ENCODE measurements at places on chromosomes 4 and X.

- peak; percentile 38 for DNase-seq
Observed at GRCh38 chr4:153651587-153651986, 32.5 kb upstream of the TLR2 start.

DNA sequence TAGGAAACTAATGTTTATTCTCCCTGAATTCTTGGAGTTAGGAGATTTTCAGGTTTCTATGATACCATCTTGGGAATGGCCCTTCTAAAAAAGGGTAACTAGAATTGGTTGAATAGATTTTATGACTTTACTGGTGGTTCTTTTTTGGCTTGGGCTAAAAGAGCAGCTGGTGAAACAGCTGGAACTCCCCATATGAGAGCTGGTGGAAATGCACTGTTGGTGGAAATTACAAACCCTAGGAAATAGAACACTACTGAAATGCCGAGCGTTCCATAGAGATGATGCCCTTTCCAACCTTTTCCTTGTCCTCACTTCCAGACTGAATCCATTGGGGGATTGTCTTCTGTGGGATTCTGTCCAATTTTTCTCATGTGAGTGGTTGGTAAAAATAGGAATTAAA lies 139.5 kb downstream of the STIM2 start:
- no peak for DNase-seq

- no peak for DNase-seq
Observed at GRCh38 chr4:104815665-104816064, 321.0 kb upstream of the CXXC4 start.

- no peak for DNase-seq
Observed at GRCh38 chr4:98674404-98675173, 16.2 kb upstream of the TSPAN5 start.

DNA sequence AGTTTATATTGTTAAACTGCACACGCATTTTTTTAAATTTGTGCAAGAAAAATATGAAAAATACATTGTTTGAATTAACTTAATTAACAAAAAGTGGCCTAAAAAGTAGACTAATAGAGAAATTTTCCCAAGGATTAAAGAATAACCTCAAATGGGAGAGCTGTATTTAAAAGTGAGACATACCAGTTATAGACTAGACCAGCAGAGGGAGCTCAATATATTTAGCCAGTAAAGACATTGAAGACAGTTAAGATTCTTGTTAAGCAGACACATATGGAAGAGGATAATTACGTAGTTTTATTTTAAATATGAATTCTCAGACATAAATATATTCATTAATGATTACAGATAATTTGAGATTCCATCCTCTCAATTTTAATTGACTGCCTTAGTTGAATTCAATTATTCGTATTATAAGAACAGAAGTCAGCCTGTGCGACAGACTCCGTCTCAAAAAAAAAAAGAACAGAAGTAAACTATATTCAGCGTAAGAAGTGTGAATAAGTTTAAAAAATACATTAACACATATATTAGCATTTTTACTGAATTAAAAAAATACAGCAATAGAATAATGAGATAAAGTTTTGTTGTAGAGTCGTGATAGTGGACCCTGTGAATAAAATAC lies 64.8 kb downstream of the GLRA3 start:
- DNase-seq = no peak

- no peak for DNase-seq
Observed at GRCh38 chr4:34516524-34516923, 1727.8 kb downstream of the ARAP2 start.

- DNase-seq = no peak
Observed at GRCh38 chr4:43241104-43241503, 348.6 kb downstream of the GRXCR1 start.

GRCh38 chr4:1968686-1969295 lies 40.0 kb downstream of the NELFA start:
- no peak for DNase-seq

DNA sequence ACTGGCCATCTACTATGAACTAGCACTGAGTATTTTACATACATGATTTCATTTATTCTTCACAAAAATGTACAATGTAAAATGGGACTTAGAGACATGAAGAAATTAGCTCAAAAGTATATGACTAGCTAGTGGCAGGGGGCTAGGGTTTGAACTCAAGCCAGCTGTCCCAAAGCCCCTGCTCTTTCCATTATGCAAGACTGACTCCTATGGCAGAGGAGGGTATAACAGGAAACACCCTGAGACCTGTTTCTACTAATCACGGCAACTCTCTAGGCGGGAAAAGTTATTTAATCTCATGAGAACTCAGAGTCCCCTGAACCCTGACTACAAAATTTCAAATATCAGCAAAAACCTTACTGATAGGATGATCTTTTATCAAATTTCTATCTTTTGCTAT lies 150.6 kb downstream of the PRDM5 start:
- no peak for DNase-seq

GRCh38 chr4:176226736-176227135 lies 31.4 kb upstream of the SPATA4 start:
- no peak for DNase-seq

DNA sequence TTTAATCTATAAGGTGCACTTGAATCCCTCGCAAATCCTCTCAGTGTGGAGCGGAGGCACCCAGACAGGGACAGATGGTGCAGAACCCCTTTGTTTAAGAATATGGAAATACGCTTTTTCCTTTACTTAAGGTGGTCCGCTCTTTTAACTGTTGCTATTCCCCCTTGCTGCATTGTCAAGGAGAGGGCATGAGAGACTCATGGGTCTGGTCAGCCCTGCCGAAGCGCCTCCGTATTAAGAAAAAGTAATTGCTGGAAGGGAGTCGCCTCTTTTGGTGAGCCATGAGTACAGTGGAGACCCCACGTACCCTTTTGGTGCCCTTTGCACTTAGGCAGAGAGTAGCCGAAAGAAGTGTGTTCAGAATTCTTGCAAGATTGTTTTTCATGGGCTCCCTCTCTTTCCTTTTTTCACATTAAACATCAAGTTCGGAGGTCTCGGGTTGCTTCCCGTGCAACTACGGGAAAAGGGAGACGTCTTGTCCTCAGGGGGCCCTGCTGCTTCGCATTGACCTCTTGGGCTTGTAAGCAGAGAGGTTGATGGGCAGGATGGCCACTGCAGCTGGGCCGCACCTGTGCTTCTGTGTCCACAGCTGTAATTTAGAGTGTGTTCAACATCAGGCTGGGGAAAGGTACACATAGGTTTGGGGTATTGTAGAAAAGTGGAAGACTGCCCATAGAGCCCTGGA lies 109.6 kb downstream of the SPRY1 start:
- no peak for DNase-seq

DNA sequence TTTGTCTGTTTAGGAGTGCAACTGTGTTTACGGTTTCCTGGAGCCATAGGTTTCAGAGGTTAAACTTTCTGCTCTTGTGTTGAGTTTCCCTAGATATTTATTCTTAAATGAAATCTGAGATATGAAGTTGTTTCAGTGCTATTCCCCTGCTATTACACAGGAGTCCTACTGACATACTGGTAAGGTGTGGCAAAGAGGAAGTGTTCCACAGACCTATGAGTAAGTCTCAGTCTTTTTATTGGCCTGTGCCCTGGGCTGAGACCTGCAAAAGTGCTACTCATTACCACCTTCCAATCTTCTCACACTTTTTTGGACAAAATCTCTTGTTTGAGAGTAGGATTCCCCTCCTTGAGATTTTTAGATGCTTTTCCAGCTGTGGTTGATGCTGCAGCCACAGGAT lies 35.6 kb upstream of the MAGEA8 start:
- no peak for DNase-seq

GRCh38 chr4:5019274-5019673 lies at the start of gene CYTL1:
Gene CYTL1, minus strand, starts transcription at chr4:5019458. Its CDS starts 13 bp downstream, at chr4:5019445.
- DNase-seq = no peak

- no peak for DNase-seq
Observed at GRCh38 chr4:38917481-38918025, 49.9 kb downstream of the FAM114A1 start.

GRCh38 chr4:41791557-41791956 lies 43.0 kb upstream of the PHOX2B start:
- DNase-seq = no peak

- DNase-seq = peak; percentile 48
Observed at GRCh38 chr4:147707892-147708672, 23.8 kb upstream of the ARHGAP10 start.

GRCh38 chrX:102604327-102604726 lies 5.0 kb downstream of the ARMCX5 start:
- DNase-seq = no peak

- no peak for DNase-seq
Observed at GRCh38 chr4:172152284-172152683, 339.1 kb downstream of the GALNTL6 start.

DNA sequence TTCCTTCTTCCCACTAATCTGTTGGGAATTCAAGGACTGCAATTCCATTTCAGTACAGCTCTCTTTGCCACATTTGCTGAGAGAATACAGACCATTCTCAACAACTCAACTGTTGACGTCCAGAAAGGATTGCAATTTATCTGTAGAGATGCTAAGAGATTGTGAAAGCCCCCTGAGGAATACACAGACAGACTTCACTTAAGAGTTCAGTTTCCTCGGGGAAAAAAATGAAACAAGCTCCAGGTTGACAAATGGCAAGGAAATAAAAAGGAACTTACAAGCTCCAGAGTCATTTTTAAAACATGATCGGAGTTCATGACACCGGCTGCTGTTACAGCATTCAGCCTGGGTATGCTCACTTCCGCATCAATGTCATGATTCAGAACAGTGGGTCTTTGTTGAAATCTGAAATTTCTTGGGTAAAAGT lies 13.8 kb downstream of the TLR10 start:
- no peak for DNase-seq

DNA sequence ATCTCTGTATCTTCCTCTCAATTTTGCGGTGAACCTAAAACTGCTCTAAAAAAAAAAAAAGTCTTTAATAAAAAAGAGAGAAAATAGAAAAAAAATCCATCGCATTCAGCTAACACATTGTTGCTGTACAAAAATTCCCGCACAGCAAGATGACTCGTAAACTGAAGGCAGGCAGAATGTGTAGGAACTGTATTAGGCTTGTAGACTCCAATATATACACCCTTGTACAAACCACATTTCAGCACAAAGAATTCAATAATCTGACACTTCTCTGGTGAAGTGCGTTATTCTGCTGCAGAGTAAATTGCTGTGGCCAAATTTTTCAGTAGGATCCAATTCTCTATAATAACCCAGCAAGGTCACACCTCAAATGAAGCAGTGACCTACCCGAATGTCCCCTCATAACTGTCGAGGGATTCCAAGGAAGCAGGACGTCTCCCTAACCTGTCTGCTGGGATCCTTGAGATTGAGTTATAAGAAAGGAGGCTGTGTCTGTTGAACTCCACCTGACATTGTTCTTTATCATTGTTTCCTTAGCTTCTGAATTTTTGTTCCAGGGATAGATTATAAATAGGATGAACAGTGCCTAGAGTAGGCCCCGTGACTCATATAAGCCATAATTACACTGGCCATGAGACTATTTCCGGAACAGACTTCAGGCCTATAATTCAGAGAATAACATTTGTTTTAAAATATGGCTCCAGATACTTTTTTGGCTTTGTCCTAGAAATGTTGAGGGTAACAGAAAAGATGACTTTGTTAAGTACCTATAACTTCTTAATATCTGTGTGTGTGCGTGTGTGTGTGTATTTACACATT lies 348.3 kb downstream of the PCDH7 start:
- no peak for DNase-seq

DNA sequence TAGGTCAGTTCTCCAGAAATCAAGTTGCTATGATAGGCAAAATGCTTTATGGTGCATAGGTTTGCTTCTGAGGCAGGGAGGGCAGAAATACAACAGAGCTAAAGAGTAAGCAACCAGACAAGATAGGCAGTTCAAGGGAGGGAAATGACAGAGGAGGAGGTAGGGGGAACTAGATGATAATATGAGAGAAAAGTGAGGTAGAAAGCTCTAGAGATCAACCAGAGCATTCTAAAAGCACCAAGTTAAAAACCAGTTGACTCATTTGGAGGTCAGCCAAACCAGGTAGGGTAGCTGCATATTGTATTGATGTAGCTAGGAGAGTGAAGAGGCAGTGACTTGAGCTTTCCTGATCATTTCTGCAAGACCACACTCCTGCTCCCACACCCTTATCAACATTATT lies 49.0 kb upstream of the SLC16A2 start:
- DNase-seq = no peak

DNA sequence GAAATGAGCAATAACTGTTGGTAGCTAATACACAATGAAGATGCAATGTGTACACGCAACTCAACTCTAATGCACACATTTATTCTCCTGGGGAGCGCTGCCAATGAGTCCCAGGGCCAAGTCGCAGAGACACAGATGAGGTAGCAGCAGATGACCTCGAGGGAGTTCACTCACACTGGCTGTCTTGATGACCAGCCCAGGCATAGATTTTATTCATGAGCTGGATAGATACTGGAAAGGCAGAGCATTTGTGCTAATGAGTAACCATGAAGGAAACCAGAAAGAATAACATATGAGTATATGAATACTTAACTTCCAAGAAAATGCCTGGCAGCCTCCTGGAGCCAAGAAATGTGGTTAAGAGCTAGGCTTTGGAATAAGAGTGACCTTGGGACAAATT lies 42.3 kb downstream of the RASL11B start:
- DNase-seq = no peak

- DNase-seq = no peak
Observed at GRCh38 chr4:109432696-109433095, 919 bp upstream of the SEC24B start.

GRCh38 chrX:57677132-57677858 lies 2.8 kb downstream of the NLRP2B start:
- no peak for DNase-seq

DNA sequence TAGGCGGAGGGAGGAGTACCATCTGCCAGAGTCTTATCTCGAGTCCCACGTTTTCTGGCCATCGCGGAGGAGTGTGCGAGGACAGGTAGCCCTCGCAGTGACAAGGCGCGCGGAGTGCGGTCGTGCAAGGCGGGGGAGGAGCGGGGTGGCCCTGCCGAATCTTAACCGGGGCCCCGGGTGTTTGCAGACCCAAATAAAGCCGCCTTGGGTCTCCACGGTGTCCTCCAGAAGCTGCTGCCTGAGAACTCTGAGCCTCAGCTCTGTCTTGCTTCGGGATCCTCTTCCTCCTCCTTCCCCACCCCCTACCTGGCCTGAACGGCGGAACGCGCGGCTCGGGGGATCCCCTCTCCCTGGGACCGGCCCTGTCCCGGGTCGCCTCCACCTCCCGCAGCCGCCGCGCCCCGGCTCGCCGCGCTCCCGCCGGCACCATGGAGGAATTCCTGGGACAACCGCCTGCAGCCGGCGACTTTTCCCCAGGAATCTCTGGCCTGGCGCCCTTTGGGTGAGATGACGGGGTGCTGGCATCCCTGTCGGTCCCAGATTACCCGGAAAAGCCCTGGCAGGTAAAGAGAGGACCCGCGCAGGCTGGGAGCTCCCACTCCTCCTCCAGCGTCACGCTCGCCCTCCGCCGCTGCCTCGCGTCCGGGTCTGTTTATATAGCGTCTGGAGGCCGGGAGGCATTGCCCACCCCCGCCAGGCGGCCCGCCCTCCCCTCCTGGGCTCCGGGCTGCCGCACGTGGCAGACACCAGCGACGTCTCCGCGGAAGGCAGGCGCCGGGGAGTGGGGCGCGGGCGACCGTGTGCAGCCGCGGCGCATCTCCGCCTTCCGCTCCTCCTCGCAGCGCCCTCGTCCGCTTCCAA lies at the start of gene GALNTL6:
Gene GALNTL6, plus strand, starts transcription at position 740 of the 861 bp plus-strand sequence.
- DNase-seq = no peak

- DNase-seq = no peak
Observed at GRCh38 chr4:88102026-88102425, 56.4 kb downstream of the ABCG2 start.

- DNase-seq = no peak
Observed at GRCh38 chr4:26173619-26174018, 147.2 kb upstream of the RBPJ start.

GRCh38 chr4:14749910-14750309 lies 252.4 kb upstream of the CPEB2 start:
- peak; percentile 39 for DNase-seq

- no peak for DNase-seq
Observed at GRCh38 chr4:107792711-107793110, 32.0 kb upstream of the SGMS2 start.

Measured in heart left ventricle (tissue), 16 donors.